Osteoblast (primary cell): ENCODE measurements at places on chromosomes 16 and 17.

DNA sequence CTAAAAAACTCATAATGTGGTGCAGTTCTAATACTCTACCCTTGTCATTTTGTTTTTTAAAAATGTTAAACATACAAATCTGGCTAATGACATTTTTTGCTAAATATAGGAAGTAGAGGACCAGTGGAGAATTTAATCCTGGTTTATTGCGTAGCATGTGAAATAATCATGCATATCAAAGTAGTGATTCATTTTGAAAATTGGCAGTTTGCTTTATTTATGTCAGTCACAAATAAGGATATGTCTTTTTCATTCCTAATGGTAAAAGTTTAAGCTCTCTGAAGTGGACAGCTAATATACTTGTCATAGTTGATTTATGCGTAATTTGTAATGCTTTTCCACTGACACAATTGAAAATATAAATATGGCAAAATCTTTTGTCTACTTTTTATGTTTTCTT is 224.2 kb downstream of the BCAS3 start:
- DNase-seq = peak; percentile 45
- H3K36me3 ChIP-seq = no peaks in the 10 kb centered on the region
- peak overlapping the region; percentile 38 for H3K4me3 ChIP-seq
- H3K27ac ChIP-seq = peak overlapping the region; percentile 83

DNA sequence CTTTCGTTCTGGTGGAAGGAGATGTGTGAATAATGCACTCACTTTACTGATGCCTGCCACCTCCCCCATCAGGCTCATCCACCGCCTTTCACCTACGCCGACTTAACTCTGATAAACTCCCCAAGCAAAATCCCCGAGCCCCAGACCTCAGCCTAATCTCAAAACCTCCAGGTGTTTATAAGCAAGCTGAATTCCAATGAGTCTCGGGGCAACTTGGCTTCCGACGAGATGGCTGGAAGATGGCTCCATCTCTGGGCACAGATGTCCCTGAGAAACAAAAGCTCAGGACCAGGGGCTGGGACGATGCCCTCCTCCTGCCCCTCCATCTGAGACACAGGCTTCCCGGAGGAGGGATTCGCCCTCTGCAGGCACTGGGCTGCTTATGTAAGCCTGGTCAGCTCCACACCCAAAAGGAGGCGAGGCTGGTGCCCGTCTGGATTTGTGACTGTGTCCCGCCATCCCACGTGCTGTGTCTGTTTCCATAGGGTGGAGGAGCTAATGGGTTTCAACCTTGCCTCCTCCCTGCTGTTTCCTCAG is 386.4 kb upstream of the TNRC6C start:
- H3K27me3 ChIP-seq = peaks cover 25% of the 10 kb centered on the region
- H3K27ac ChIP-seq = no peak overlapping the region
- H3K4me1 ChIP-seq = peaks cover 5% of the 10 kb centered on the region
- peak; percentile 65 for DNase-seq
- H3K4me3 ChIP-seq = no peak overlapping the region
- no peaks in the 10 kb centered on the region for H3K36me3 ChIP-seq

- no peaks in the 10 kb centered on the region for H3K4me1 ChIP-seq
- no peaks in the 10 kb centered on the region for H3K36me3 ChIP-seq
- H3K4me3 ChIP-seq = no peak overlapping the region
- H3K27ac ChIP-seq = no peak overlapping the region
- peaks cover 42% of the 10 kb centered on the region for H3K27me3 ChIP-seq
- no peak for DNase-seq
Measured at GRCh38 chr16:3051494-3051893, 5.1 kb downstream of the MMP25 start.

DNA sequence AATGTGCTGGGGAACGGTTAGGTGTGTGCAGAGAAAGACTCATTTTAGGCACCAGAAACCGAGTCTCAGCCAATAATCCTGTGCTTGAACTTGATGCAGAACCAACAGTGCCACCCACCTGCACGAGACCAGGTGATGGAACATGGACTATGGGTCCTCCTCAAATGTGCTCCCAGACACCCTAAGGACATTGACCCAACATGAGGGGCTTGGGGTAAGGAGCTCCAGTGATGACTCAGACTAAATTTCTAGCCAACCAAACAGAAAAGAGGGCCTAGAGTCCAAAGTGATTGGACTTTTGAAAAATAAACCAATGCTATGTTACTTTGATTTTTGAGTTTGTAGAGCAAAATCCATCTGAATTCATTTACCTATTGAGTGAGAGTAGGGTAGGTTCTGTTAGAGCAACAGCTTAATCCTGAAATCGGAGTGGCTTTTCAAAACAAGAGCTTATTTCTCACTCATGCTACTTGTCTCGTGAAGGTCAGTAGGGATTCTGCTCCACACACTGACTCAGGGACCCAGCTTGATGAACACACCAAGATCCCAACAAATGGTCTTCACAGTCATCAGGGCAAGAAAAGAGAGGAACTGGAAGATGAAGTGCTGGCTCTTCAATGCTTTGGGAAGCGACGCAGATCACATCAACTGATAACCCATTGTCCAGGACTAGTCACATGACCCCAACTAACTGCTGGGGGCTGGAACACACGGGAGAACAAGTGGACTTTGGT is 21.8 kb downstream of the FAM20A start:
- H3K4me3 ChIP-seq = no peak overlapping the region
- peaks cover 62% of the 10 kb centered on the region for H3K4me1 ChIP-seq
- H3K27me3 ChIP-seq = no peaks in the 10 kb centered on the region
- DNase-seq = no peak

- H3K36me3 ChIP-seq = peaks cover 11% of the 10 kb centered on the region
- DNase-seq = peak; percentile 99
- H3K4me1 ChIP-seq = peaks cover 15% of the 10 kb centered on the region
- H3K4me3 ChIP-seq = no peak overlapping the region
- no peak overlapping the region for H3K27ac ChIP-seq
Measured at GRCh38 chr17:44348234-44348987, 3.3 kb downstream of the GRN start.

GRCh38 chr17:40110026-40110845 is 9.8 kb upstream of the NR1D1 start:
- H3K36me3 ChIP-seq = no peaks in the 10 kb centered on the region
- peak; percentile 6 for DNase-seq
- peaks cover 70% of the 10 kb centered on the region for H3K4me1 ChIP-seq
- H3K4me3 ChIP-seq = no peak overlapping the region
- H3K27ac ChIP-seq = peak overlapping the region; percentile 87

DNA sequence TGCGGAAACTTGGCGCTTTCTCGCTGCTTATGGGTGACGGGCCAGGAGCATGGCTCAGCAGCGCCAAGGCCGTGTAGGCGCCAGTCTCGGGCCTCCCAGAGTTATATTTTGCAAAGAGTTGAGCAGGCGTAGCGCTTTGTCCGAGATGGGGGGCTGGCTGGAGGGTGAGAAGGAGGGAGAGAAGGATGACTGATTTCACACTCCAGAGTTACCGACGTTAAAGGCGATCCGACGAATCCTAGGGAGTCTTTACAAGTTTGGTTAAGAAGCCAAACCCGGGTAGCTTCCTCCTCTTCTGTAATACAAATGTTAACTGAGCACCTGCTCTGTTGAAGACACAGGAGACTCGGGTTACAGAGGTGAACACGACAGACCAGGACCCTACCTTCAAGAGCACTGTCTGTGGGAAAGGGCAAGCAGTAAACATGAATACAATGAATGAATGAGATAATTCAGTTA is 782 bp downstream of the POLR2A start:
- H3K4me1 ChIP-seq = peaks cover 31% of the 10 kb centered on the region
- H3K4me3 ChIP-seq = peak overlapping the region; percentile 95
- H3K27ac ChIP-seq = peak overlapping the region; percentile 100
- DNase-seq = no peak

GRCh38 chr16:73354434-73354833 is 306.5 kb upstream of the ZFHX3 start:
- H3K27me3 ChIP-seq = peaks cover 3% of the 10 kb centered on the region
- no peaks in the 10 kb centered on the region for H3K36me3 ChIP-seq
- no peaks in the 10 kb centered on the region for H3K4me1 ChIP-seq
- no peak overlapping the region for H3K4me3 ChIP-seq

- H3K27ac ChIP-seq = no peak overlapping the region
- H3K4me3 ChIP-seq = no peak overlapping the region
- peaks cover 14% of the 10 kb centered on the region for H3K4me1 ChIP-seq
- no peaks in the 10 kb centered on the region for H3K27me3 ChIP-seq
Measured at GRCh38 chr17:45332989-45333701, 16.3 kb upstream of the MAP3K14 start.

DNA sequence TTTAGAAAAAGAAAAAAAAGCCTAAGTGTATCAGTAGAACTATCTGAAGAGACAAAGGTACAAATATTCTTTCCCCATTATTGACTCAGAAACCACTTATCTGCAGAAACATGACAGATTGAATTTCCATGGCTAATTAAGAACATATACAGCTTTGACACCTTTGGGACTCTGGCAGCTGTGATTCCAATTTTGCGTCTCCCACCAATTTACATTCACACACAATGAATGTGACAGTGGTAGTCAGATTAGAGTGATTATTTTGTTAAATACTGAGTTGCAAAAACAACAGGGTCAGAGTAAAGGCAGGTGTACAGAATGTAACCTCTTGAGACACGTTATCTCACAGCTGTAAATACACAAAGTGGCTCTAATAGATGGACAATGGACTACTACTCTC is 5.3 kb upstream of the PPM1D start:
- no peaks in the 10 kb centered on the region for H3K27me3 ChIP-seq
- no peak overlapping the region for H3K27ac ChIP-seq
- no peak for DNase-seq
- no peaks in the 10 kb centered on the region for H3K36me3 ChIP-seq

GRCh38 chr17:20156196-20157000 is 147.2 kb downstream of the SPECC1 start:
- H3K27ac ChIP-seq = peak overlapping the region; percentile 60
- no peaks in the 10 kb centered on the region for H3K36me3 ChIP-seq
- H3K27me3 ChIP-seq = no peaks in the 10 kb centered on the region
- peak; percentile 91 for DNase-seq
- peak overlapping the region; percentile 90 for H3K4me3 ChIP-seq

DNA sequence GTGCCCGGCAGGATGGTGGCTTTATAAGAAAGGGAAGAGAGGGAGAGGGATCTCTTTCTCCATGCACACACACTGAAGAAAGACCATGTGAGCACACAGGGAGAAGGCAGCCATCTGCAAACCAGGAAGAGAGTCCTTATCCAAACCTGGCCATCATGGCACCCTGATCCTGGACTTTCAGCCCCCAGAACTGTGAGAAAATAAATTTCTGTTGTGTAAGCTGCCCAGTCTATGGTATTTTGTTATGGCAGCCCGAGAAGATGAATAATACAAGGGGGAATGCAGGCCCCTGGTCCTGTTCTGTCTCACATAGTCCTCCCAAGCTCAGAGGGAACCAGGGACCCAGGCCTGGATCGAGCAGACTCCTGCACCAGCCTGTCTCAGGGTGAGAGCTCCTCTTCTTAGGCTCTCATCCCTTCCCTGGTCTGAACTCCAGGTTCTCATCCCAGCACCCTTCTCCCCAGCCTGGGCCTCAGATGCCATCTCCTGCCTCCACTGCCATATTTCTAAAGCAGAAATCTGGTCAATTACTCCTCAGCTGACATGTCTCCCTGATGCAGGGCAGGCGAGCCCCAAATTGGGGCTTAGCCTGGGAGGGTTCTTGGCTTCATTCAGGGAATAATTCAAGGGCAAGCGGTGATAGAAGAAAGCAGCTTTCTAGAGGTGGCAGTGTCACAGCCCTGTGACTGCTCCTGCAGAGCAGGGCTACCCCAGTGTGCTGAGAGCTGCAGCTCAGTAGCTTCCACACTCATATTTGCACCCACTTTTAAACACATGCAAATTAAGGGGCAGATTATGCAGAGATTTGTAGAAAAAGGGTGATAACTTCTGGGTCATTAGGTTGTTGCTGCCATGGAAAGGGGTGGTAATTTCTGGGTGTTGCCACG is 28.8 kb downstream of the IGFBP4 start:
- H3K4me3 ChIP-seq = no peak overlapping the region
- peak; percentile 47 for DNase-seq
- H3K27me3 ChIP-seq = no peaks in the 10 kb centered on the region
- H3K36me3 ChIP-seq = no peaks in the 10 kb centered on the region
- H3K4me1 ChIP-seq = peaks cover 28% of the 10 kb centered on the region

DNA sequence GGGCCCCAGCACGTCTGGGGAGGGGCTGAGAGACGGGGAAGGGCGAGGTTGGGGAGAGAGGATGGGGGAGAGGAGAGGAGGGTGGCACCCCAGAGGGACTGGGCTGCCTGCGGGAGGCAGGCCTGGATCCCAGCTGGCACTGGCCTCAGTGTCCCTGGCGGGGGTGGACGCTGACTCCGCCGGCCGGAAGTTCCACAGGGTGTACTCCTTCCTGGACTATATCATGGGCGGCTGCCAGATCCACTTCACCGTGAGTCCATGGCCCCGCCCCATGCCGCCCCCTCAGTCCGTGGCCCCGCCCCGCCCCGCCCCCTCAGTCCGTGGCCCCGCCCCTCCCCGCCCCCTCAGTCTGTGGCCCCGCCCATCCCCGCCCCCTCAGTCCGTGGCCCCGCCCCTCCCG is 11.3 kb downstream of the CPNE7 start:
- H3K27me3 ChIP-seq = no peaks in the 10 kb centered on the region
- peaks cover 22% of the 10 kb centered on the region for H3K4me1 ChIP-seq
- H3K36me3 ChIP-seq = no peaks in the 10 kb centered on the region
- H3K27ac ChIP-seq = peak overlapping the region; percentile 63

- H3K4me1 ChIP-seq = no peaks in the 10 kb centered on the region
- no peaks in the 10 kb centered on the region for H3K27me3 ChIP-seq
- peaks cover 95% of the 10 kb centered on the region for H3K36me3 ChIP-seq
Measured at GRCh38 chr17:28616281-28616680, 2.3 kb upstream of the RSKR start.

GRCh38 chr16:28846080-28846932 is at the start of gene TUFM:
Gene TUFM, minus strand, starts transcription at chr16:28846348. Its CDS starts 79 bp downstream, at chr16:28846269.
- peak within 1 kb of the TSS; percentile 86 for H3K27ac ChIP-seq
- peaks cover 30% of the 10 kb centered on the region for H3K36me3 ChIP-seq
- H3K4me3 ChIP-seq = peak within 1 kb of the TSS; percentile 100
- H3K4me1 ChIP-seq = peaks cover 19% of the 10 kb centered on the region

GRCh38 chr17:57084802-57085447 is at the start of gene AKAP1:
Gene AKAP1, plus strand, starts transcription at chr17:57085246. Its CDS starts 20,219 bp downstream, at chr17:57105465.
- no peaks in the 10 kb centered on the region for H3K36me3 ChIP-seq
- peak within 1 kb of the TSS; percentile 87 for H3K27ac ChIP-seq
- H3K4me3 ChIP-seq = peak within 1 kb of the TSS; percentile 83
- no peaks in the 10 kb centered on the region for H3K27me3 ChIP-seq
- H3K4me1 ChIP-seq = peaks cover 10% of the 10 kb centered on the region
- DNase-seq = peak; percentile 100

DNA sequence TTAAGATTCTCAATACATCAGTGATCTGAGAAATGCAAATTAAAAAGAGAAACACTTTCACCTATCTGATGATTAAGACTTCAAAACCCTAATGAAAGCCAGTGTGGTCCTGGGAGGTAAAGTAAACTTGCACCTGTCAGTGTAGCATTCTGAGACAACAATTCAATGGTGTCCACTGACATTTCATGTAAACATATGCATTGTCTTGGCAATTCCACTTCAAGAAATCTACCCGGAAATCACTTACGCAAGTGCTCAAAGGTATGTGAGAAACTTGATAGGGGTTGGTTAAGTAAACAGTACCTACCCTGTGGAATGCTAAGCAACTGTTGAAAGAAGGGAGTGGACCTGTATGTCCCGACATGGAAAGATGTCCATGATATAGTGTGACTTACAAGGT is 2.1 kb downstream of the ST6GALNAC1 start:
- DNase-seq = no peak
- no peaks in the 10 kb centered on the region for H3K4me1 ChIP-seq
- H3K27me3 ChIP-seq = peaks cover 27% of the 10 kb centered on the region
- H3K27ac ChIP-seq = no peak overlapping the region
- no peaks in the 10 kb centered on the region for H3K36me3 ChIP-seq
- H3K4me3 ChIP-seq = no peak overlapping the region
